Esophagus squamous epithelium (tissue), 5 donors: ENCODE measurements at places on chromosomes 11 and 22. TPM values are rescaled to one million over a fixed set of nuclear protein-coding genes. Genes with fewer than 3 reads are reported as not detected.

The SLN gene
- total RNA-seq = not detected

GRCh38 chr11:59532620-59533019 lies 21.3 kb downstream of the OR4D9 start:
- DNase-seq = no peak

DNA sequence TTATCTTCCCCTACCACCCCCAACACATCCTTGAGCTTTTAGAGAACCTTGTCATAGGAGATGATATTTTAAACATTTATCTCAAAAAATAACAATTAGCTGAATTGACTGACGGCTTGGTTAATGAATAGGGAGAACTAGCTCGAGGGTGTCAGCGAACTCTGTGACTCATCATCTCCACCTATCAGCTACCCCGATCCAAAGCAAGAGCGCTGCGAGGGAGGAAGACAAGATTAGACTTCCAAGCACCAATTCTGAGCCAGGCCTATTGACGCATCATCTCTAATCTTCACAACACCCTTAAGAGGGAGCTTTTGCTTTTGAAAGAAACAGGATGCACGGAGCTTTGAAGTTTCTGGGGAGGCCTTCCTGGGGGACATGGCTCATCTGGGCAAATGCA lies 51.0 kb upstream of the GALNT18 start:
- DNase-seq = no peak

- no peak for DNase-seq
Measured at GRCh38 chr11:102837646-102838045, 5.8 kb downstream of the MMP3 start.

DNA sequence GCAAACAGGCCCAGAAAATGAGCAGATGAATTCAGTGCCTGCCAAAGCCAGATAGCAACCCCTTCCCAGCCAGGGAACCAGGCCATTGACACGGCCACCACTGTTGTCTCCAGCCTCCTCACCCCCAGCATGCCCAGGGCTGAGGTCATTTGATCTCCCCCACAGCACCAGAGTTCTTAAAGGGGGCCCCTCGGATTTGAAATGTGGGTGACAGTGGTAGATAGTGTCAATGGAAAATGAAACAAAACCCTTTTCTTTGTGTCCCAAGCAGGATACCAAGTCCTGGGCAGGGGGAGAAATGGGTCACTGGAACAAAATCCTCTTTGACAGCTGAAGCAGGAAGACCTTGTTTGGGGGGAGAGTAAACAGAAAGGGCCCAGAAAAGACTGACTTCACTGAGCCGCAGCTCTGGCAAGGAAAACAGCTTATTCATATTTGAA lies 14.3 kb upstream of the ACCSL start:
- DNase-seq = no peak

The C22orf42 gene
- total RNA-seq = not detected

The CLDN5 gene
- 62.9 TPM for total RNA-seq
